ENCODE measurements at places on chromosomes 2 and 18.

DNA sequence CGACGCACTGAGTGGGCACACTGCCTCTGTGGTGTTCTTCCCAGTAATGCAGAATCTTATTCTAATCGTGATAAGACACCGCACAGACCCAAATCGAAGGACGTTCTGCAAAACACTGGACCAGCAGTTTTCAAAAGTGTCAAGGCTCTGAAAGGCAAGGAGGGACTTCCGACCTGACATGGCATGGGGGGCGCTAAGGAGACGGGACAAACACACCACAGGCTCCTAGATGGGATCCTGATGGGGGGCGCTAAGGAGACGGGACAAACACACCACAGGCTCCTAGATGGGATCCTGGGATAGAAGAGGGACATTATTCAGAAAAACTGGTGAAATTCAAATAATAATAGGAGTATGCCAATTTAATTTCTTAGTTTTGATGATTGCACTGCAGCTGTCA is 191.4 kb downstream of the LDLRAD4 start:
- DNase-seq, result no peak

- DNase-seq, result no peak
These were observed 897.1 kb downstream of the LRRTM4 start for GRCh38 chr2:76625101-76625500.

DNA sequence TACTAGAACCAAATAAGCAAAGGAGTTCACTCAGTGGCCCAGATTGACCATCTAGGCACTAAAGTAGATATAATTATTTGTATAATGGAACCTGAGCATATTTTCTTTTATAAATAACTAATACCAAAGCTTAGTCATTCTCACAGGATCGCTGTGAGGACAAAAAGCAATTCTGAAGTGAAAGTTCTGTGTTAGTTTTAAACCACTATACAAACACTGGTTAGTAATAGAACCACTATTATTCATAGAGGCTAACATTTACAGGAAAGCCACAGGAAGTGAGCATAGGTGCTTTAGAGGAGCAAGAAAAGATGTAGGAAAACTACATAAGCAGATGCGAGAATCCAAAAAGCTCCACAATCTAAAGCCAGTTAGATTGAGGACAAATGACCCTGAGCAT is 364.7 kb downstream of the XIRP2 start:
- no peak for DNase-seq

- DNase-seq, result no peak
These were observed 23.3 kb downstream of the SPTBN1 start for GRCh38 chr2:54479424-54479823.

GRCh38 chr2:172888714-172889669 is 153.3 kb downstream of the RAPGEF4 start:
- DNase-seq, result no peak

- DNase-seq, result peak; percentile 77
These were observed at the start of gene REL for GRCh38 chr2:60881047-60881932. TSS of gene REL (plus strand) at chr2:60881574. CDS start at chr2:60881841, 267 bp downstream.

- DNase-seq, result no peak
These were observed 72.4 kb downstream of the ID2 start for GRCh38 chr2:8754106-8754776.

- no peak for DNase-seq
These were observed 60.6 kb downstream of the DIPK1C start for GRCh38 chr18:74396171-74397169.

DNA sequence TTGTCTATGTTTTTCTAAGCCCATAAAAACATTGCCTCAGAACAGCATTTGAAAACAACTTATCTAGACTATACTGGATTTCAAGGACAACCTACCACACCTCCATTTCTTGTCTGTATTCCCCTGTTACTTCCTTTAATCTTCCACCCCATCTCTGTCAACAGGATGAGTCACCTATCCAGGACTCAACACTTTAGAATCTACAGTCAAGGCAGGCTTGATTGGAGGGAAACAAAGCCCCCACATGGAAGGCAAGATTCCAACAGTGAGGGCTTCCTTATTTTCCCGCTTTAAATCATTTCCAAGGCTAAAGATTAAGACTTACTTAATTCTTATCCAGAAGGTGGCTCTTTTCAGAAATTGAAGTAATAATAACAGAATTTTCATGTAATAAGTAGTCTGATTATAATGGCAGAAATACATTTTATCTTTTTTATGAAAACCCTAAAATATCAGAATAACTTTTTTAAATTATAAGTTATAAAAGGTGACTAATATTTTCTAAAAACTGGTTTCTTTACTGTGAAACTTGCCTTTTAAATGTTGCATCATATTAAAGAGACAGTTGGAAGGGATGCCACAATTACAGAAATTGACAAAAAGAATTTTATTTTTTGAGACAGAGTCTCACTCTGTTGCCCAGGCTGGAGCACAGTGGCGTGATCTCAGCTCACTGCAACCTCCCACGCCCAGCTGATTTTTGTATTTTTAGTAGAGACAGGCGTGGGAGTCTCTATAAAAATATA is 138.7 kb upstream of the CCDC150 start:
- DNase-seq, result no peak

GRCh38 chr2:191382801-191383200 is 137.6 kb downstream of the MYO1B start:
- no peak for DNase-seq

DNA sequence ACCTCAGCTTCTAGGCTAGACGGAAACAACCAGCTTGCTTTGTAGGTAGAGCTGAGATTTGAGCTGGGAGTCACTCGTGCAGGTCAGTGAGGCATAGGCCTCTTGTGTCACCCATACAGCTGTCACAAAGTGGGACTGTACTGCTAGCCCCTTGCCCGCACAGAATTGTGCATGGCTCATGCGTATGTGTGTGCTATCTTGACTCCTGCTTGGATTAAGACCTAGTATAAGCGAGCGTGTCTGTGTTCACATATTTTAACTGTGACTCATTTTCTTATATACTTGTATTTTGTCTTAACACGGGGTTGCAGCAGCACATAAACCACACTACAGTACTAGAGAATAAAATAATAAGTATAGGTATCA is 20.1 kb downstream of the CEP68 start:
- DNase-seq, result no peak

DNA sequence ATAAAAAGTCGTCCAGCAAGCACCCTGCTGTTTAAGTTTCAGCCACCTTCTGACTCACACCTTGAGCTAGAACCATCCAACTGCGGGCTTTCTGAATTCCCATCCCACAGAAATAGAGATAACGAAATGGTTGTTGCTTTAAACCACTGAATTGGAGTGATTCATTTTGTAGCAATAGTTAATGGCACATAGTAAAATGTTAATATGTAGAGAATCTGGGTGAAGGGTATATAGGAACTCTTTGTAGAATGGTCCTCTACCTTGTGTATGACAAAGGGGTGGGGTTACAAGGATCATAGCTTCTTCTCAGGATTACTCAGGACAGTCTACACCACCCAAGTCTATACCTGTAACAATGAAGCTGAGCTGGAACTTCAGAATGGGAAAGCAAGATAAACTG is 2.4 kb upstream of the MAPRE3 start:
- DNase-seq, result no peak

GRCh38 chr2:46305767-46306166 is 8.6 kb downstream of the EPAS1 start:
- DNase-seq, result no peak

DNA sequence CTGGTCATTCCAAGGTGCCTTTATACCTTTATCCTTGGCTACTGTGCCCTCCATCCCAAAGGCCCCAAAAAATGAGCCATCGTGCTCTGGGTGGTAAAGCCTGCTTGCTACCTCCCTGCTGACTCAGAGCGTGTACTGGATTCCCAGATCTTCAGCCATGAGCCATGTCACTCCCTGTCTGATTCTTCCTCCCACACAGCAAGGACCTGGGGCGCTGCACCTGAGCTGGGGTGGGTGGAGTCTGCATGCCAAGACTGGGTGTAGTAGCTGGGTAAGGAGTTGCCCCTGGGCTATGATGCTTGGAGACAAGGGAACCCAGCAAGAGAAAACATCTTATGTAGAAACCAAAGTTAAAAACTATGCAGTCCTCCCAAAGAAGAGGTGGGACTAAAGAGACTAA is 37.2 kb upstream of the APCDD1 start:
- no peak for DNase-seq

DNA sequence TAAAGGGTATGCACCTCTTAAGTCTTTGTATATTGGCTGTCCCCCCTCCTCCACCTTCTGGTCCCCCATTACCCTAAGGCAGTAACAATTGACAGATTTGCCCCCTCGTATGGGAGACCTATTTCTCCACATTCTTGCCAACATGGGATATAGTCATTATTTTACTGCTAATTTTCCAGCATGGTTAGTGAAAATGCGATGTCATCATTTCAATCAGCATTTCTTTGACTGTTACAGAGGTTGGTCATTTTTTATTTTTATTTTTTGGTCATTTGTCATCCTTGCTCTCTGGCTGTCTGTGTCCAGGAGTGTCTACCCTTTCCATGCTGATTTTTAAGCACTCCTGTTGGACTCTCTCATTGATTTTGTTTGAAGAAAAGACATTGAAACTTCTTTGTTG is 45.4 kb upstream of the SPP2 start:
- no peak for DNase-seq

DNA sequence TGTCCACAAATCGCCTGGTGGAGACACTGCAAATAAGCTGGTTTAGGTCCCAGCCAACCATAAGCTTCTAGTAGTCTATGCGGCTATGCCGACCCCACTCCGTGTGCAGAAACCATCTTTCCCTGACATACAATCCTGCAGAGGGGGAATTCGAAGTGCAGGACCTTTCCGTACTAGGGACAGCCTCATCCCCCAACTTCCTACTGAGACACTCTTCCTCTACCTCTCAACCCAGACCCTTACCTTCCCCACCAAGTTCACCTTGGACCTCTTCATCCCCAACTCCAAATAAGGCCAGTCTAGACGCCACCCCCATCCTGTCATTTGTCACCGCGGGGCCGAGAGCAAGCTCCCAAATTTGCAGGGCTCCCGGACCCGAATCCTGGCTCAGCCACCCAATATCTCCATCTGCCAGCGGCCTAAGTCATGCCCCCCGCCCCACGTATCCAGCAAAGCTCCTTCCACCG is 496 bp downstream of the SUCLG1 start:
- no peak for DNase-seq

GRCh38 chr2:236769981-236770671 is 200.5 kb downstream of the ACKR3 start:
- no peak for DNase-seq

DNA sequence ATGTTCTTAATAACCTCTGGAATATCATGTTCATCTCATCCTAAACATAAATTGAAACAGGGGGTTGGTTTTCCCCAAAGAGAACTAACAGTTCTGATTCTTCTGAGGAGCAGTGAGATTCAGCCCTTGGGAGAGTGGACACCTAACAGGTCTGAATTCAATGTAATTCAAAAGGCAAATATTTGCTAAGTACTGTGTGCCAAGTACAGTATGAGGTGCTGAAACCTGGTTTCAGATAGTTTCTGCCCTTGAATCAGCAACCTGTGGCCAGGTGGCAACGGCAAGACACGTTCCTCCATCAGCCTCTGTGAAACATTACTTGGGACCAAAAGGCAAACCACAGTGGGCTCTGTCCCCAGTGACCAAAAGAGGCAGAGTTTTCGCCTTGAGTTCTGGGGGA is 1.3 kb downstream of the LRRC30 start:
- no peak for DNase-seq

- DNase-seq, result no peak
These were observed 114.8 kb downstream of the TMEM163 start for GRCh38 chr2:134603966-134604365.

- DNase-seq, result no peak
These were observed 94.2 kb downstream of the LRRC30 start for GRCh38 chr18:7325126-7325430.

DNA sequence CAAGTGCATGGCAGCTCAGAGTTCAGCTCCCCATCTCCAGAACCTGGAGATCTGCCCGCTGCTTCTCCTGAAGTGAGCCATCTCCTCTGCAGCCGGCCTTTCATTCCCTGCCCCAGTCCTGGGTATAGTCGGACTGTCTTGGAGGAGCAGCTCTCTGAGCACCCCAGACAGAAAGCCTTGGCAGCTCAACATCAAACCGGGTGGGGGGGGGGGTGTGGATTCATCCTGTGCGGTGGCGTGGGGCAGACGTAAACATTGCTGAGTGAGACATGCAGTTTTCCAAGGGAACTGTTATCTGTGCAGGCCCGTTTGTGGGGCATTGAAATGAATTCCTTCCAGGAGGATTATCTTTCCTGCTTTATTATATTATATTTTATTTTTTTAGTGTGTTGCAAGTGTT is 125.9 kb upstream of the MYCN start:
- no peak for DNase-seq

- no peak for DNase-seq
These were observed 83.0 kb downstream of the FAM117B start for GRCh38 chr2:202717598-202718310.

DNA sequence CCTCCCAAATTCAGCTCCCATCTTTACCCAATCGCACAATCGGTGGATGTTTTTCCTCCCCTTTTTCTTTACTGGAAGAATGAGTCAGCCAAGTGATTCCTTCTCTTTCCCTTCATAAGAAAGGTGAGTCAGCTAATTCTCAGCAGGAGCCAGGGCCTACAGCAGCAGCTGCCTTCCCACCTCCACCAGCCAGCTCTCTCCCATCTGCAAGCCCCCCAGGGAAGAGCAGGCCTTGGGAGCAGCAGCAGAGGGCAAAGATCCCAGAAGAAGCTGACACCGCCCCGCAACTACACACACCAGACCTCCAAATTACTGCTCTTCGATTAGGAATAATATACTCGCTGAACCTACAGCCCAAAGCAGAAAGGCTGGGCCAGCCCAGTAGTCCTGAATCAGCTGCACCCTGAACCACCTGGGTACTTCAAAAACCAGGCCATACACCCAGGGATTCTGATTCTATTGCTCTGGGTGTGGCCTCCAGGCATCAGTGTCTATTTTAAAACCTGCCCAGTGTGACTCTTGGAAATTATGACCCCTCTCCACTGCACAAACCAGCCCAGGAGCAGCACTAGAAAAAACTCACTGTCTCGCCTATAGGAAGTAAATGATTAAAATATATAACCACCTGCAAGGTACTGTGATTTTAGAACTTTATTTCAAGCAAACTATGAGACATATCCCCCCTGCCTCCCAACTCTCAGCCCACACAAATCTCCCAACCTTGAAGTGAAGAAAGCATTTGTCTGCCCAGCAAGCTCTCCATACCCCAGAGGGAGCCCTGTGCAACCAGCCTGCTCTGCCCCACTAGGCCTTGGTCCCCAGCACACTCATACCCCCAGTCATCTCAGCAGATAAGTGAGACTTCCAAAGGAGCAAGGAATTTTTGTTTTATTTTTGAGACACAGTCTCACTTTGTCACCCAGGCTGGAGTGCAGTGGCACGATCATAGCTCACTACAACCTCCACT is 7.3 kb downstream of the SFXN5 start:
- DNase-seq, result no peak

GRCh38 chr18:35408843-35409261 is 31.7 kb upstream of the ZNF396 start:
- no peak for DNase-seq

DNA sequence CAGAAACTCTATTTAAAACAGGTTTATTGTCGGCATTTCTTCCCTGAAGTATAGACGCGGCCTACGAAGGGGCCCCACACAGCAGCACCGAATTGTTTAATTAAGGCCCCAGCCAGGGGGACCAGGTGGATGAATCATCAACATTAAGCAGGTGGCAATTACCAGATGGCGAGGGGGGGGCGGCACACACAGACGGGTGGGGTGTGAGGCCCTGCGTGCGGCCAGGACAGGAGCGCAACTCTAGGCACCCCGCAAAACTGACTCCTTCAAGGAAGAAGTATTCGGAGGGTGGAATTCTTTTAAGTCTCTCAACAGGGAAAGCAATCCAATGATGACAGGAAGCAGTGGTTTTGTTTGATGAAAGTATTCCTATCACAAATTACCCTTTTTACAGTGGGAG is 830.4 kb downstream of the GALR1 start:
- no peak for DNase-seq

GRCh38 chr18:36465970-36466369 is 168.5 kb downstream of the FHOD3 start:
- no peak for DNase-seq

Measured in stimulated activated CD8-positive, alpha-beta memory T cell treated with anti-CD3 and anti-CD28 coated beads, Interleukin-4, amount 100 ng/mL, for 1 hour (primary cell).